Activated CD4-positive, alpha-beta T cell treated with anti-CD3 and anti-CD28 coated beads, Interleukin-10, Interleukin-2, amounts not matched to agents 100 ng/mL and 50 ng/mL, durations not matched to agents 16 hours and 8 hours (primary cell): ENCODE measurements at places on chromosomes 5 and 9.

DNA sequence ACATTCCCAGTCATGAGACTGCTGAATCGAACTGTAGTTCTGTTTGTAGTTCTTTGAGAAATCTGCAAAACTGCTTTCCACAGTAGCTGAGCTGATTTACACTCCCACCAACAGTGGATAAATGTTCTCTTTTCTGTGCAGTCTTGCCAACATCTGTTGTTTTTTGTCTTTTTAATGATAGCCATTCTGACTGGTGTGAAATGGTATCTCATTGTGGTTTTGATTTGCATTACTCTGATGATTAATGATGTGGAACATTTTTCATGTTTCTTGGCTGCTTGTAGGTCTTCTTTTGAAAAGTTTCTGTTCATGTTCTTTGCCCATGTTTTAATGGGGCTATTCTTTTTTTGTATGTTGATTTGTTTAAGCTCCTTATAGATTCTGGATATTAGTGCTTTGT, 187.3 kb upstream of the TLE4 start:
- DNase-seq, result no peak

GRCh38 chr9:115930472-115930871, 223.1 kb upstream of the PAPPA start:
- no peak for DNase-seq

- peak; percentile 18 for DNase-seq
Measured at GRCh38 chr5:168047043-168047668, 244.3 kb upstream of the WWC1 start.

DNA sequence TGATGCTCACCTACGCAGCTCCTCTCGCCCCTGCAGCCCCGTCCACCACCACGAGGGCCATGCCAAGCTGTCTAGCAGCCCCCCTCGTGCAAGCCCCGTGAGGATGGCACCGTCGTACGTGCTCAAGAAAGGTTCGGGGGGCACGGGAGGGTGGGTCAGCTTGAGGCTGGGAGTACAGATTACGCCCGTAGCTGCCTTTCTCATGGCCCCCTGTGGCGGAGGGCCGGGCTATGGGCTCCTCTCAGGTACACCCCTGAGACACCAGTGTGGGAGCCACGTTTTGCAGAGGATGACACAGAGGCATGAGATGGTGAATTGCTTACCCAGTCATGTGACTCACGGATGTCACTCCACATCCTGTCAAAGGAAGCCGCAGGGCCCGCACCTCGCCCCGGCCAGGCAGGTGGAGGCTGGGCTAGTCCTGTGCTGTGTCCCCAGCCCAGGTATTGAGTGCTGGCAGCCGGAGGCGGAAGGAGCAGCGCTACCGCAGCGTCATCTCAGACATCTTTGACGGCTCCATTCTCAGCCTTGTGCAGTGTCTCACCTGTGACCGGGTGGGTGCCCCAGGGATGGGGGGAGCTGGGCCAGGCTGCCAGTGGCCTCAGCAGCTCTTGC, 33.7 kb downstream of the USP20 start:
- peak; percentile 96 for DNase-seq

- DNase-seq, result no peak
Measured at GRCh38 chr5:33364406-33364805, 76.4 kb upstream of the TARS1 start.
